Urinary bladder (tissue), 4 donors: ENCODE measurements at places on chromosomes 5 and 9. TPM values are rescaled to one million over a fixed set of nuclear protein-coding genes. Genes with fewer than 3 reads are reported as not detected.

The CDK7 gene
- total RNA-seq = 31.2 TPM

The TERT gene
- not detected for total RNA-seq

The SV2C gene
- total RNA-seq = 2.1 TPM

The ROPN1L gene
- total RNA-seq = 0.26 TPM

The PCDHGC4 gene
- 6.8 TPM for total RNA-seq

The RGS7BP gene
- 4.3 TPM for total RNA-seq

The IL11RA gene
- 43.9 TPM for total RNA-seq

The PCDHA11 gene
- total RNA-seq = 1.6 TPM

The GARIN3 gene
- not detected for total RNA-seq

The SPATA31A7 gene
- not detected for total RNA-seq

The MAST4 gene
- total RNA-seq = 69.1 TPM

The SLC1A3 gene
- 18.1 TPM for total RNA-seq

The GRM6 gene
- total RNA-seq = not detected

The CER1 gene
- 0.74 TPM for total RNA-seq

The KCNV2 gene
- total RNA-seq = not detected

The CD74 gene
- total RNA-seq = 161 TPM

The ZBTB34 gene
- total RNA-seq = 24.7 TPM

The ARHGEF28 gene
- 16.9 TPM for total RNA-seq

The LCP2 gene
- total RNA-seq = 8.4 TPM

The RNF208 gene
- total RNA-seq = not detected

The MEF2C gene
- total RNA-seq = 166 TPM

The OR2V2 gene
- not detected for total RNA-seq

The ZNF454 gene
- total RNA-seq = 10.6 TPM

The CHSY3 gene
- total RNA-seq = 23.4 TPM

The TIMD4 gene
- total RNA-seq = 1.7 TPM

The APBA1 gene
- total RNA-seq = 12.4 TPM

The FOXI1 gene
- total RNA-seq = not detected

The MARCHF3 gene
- 8.6 TPM for total RNA-seq

The LCN2 gene
- total RNA-seq = 1.9 TPM

The HACD4 gene
- total RNA-seq = 14.5 TPM

The TMEM203 gene
- 24.2 TPM for total RNA-seq

The KIF20A gene
- total RNA-seq = 25.4 TPM

The STK32A gene
- total RNA-seq = 7.8 TPM

The ZNF79 gene
- 10.7 TPM for total RNA-seq

The STKLD1 gene
- total RNA-seq = 0.32 TPM

The CCL19 gene
- 2.1 TPM for total RNA-seq

The IFNE gene
- total RNA-seq = 1.3 TPM

The CCL27 gene
- total RNA-seq = not detected

The BRINP1 gene
- total RNA-seq = 0.58 TPM

The UBE2R2 gene
- 24.2 TPM for total RNA-seq

The SLC4A9 gene
- 0.11 TPM for total RNA-seq
